ENCODE measurements at places on chromosomes 6 and 20.
A peak's percentile ranks its signal among the peaks of the same experiment; 100 is the strongest.

DNA sequence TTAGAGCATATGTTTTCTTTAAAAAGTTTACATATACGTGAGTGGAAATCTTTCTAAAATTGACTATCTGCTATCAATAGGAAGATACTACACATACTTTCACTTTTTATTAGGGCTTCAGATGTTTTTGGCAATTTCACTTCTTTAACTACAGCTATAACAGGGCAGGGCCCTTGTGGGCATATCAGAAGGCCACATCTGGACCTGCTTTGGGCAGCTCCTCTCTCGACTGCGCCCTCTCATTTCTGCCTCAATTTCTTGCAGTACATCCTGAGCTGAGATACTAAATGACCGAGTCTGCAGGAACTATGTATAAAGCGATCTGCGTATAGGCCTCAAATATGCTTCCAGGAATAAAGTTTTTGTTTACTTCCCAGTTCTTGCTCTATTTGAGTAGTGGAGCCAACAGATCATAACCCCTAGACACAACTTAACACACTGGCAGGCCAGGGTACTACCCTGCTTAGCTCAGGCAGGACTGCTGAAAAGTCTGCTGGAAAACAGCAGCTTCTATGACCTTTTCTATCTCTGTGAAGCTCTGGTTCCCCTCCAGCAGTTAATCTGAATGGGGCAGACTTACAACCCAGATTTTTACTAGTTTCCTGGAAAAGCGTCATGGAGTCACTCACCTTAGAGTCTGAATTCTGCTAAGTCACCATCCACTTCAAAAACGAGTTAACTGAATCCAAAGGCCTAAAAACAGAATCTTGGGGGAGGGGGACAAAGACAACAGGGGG lies 12.7 kb downstream of the GCLC start:
- DNase-seq = no peak

GRCh38 chr6:16545382-16545781 lies 215.9 kb downstream of the ATXN1 start:
- no peak for DNase-seq

DNA sequence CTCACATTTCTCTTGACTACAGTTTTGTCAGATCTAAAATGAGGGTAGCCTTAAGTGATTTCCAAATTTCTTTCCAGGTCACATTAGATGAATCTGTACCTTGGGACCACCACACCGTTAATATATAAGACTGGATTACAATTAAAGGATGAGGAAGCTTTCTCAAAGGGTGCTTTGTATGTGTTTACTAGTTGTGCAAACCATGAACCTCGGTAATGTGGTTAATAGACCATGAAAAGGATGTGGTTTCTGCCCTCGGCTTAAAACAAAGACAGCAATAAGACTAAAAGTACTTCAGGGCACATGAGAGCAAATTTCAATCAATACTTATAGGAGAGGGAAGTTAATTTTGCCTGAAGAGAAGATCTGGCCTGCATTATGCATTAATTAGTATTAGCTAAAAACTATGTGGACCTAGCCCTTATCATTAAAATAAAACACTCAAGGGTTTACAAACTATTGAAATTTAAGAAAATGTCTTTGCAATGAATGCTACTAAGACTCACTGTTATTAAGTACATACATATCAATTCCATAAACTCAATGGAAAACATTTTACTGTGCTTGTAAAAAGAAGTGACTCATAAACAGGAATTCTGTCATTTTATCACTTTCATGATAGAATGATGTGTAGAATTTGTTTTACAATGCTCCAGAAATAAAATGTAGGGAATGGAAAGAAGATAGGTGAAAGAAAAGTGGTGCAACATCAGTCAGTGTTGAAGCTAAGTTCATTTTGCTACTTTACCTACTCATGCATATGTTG lies 936 bp upstream of the TMX4 start:
- no peak for DNase-seq

DNA sequence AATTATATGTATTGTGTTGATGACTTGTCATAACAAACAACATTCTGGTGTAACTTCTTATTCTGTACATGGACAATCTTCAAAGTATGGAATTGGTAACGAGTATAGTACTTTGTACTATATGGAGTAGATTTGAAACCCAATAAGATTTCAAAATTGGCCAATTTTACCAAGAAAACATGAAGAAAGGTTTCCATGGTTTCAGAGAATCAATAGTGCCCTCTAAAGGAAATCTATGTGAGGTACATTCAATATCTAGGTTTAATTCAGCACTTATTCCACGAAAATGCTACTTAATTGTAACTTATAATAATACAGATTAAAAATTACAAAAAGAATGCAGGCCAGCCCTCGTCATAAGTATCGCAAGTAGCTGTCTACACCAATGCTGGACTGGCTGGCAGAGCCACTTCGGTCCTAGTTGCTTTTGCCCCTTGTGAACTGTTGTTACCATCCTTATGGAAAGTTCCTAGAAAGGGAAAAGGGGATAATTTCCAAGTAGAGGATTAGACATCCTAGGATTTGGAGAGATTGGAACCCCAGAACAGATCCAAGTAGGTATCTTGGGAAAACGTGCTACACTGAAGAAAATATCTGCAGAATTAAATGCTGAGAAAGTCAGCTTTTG lies 70.9 kb downstream of the LCA5 start:
- DNase-seq = peak; percentile 18
